ENCODE measurements at places on chromosomes 12 and 14. TPM values are rescaled to one million over a fixed set of nuclear protein-coding genes. Genes with fewer than 3 reads are reported as not detected.
A peak's percentile ranks its signal among the peaks of the same experiment; 100 is the strongest.

- DNase-seq: no peak
These were observed 4.4 kb downstream of the TRMT61A start for GRCh38 chr14:103533137-103533998.

DNA sequence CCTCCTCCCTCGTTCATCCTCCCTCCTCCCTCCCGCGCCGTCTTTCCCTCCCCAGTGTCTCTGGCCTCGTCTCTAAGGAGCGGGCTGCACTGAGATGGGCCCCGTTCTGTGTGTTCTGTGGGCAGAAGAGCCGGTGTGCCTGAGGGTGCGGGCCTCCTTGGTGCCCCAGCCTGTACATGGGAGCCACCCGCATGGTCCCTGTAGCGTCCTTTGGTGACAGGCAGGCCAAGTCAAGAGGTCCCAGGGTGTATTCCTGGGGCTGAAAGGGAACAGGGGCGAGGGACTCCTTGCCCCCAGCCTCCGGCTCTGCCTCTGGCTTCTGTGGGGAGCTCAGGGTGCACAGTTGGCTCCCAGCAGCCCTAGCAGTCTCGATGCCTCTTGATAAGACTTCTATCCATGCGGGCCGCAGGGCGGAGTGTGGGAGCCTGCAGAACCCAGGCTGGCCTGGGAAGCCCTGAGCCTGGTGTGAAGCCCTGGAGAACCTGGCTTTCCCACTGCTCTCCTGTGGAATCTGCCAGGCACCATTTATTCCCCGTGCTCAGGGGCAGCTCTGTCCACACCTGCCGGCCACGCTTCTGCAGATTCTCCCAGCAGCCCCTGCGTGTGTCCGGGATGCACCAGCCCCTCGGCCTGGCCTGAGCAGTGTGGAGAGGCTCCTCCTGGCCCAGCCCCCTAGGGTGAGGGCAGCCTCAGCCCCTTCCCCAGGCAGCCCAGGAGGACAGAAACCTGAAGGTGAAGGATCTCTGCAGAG is 181.3 kb downstream of the KIF26A start:
- DNase-seq: no peak

- DNase-seq: no peak
These were observed 56.3 kb upstream of the PSMA6 start for GRCh38 chr14:35235840-35236239.

DNA sequence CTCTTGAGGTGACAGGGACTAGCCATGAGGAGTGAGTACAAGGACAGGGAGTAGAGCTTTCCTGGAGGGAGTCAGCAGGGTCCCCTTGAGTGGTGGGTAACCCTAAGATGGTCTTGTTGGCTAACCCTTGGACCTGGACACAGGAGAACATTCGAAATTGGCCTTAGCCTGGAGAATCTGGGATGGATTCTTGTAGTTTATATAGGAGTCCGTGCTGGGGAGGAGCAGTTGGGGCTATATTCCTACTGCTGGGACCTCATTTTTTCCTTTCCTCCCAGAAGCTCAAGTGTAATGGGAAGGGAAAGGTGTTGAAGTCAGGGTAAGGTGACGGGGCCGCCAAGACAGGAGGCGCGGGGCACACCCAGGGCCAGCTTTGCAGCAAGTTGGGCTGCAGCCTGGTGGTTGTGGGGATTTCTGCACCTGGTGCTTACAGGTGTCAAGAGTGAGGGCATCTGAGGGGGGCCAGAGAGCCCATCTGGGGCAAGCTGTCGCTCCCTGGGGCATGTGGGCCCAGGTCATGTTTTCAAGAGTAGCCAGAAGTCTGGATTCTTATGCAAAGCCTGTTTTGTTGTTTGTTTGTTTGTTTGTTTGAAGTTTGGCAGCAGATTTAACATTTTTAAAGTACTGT is 5.1 kb downstream of the BCL7A start:
- no peak for DNase-seq

DNA sequence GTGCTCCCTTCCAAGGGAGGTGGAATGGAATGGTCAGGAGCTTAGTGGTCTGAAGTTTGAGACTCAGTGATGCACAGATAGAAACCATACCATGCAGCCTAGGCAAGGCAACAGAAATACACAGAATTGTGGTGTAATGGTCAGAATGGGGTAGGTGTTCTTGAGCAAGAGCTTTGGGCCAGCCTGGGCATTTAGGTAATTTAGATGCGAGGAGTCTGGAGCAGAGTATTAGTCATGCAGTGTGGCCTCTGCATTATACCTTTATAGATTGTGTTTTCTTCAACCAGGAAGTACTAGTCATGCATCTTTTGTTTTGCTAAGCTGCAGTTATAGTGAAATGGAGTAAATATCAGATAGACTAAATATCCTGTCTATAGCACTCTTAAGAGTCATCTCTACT is 118.3 kb downstream of the DAAM1 start:
- DNase-seq: peak; percentile 90

DNA sequence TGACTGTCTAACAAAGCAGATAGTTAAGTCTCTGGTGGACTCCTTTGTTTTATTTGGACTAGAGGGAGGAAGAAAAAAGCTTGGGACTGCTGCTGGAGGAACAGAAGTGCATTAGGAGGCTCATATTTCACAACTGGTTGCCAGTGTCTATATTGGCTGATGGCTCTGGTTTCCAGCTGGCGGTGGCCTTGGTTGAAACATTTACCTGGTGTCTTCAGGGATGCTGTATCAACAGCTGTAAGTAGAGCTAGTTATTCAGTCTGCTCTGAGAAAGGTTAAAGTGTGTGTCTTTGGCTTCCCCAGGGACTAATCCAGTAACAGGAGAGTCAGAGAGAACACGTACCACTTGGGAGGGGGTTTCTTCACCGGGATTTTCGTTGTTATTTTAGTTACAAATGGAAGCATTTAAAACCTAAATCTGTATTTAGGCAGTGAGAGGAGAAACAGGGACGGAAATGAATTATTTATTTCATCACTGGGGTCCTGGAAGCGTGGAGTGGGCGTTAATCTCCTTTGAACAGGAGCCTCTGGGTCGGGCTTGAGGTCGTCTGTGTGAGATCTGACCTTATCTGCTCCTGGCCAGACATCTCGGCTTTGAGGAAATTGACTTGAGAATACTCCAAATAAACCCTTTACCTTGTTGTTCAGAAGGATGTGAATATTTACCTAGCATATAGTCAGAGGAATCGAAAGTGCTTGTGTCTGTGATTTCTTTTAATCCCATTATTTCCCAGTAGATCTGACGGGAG is 149.9 kb downstream of the NRXN3 start:
- no peak for DNase-seq

The L3HYPDH gene
- polyA plus RNA-seq: 27.3 TPM

The TNS2 gene
- polyA plus RNA-seq: 84.5 TPM

The CMTM5 gene
- not detected for polyA plus RNA-seq

The SLC25A21 gene
- 0.98 TPM for polyA plus RNA-seq

GRCh38 chr12:20142316-20142715 is 226.0 kb upstream of the PDE3A start:
- DNase-seq: no peak

DNA sequence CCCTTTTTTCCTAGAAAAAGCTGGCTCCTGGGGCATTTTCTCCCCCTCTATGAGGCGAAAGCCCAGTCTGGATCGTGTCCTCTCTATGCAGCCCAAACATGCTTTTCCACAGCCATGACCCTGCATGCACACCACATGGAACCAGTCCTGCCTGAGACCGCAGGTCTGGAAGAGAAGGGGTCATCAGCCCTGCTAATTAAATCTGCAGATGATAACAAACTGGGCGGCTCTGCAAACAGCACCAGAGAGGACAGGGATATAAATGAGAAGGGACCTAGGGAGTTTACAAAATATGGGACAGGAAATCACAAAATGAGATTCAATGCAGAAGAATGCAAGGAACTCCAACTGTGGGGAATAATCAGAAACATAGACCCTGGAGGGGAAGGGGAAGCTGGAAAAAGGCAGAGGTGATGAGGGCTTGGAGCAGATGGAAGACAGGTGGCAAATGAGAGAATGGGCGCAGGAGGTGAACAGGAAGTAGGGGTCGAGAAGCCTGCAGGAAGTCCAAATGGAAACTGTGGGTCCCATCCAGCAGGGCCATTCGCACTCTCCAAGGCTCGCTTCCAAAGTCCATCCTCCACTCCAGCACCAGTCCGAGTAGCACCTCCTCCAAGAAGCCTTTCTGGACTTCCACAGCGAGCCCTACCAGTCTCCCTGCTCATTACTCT is 76.3 kb downstream of the ANO2 start:
- DNase-seq: peak; percentile 65

The NPAS3 gene
- polyA plus RNA-seq: 0.06 TPM

- peak; percentile 14 for DNase-seq
These were observed 1.9 kb downstream of the TOGARAM1 start for GRCh38 chr14:44963775-44964380.

DNA sequence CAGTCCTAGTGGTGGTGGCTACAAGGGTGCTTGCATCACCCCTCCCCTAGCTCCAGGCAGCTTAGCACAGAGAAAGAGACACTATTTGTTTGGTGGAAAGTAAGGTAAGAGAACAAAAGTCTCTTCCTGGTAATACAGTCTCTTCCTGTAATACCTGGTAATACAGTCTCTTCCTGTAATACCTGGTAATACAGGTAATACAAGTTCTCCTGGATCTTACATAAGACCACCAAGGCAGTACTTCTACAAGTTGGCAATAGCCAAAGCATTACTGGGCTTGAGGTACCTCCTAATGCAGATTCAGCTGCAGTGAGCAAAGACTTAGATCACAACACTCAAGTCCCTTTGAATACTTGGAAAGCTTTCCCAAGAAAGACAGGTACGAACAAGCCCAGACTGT is 77.0 kb downstream of the CATSPERB start:
- DNase-seq: no peak

The SMARCD1 gene
- 94.3 TPM for polyA plus RNA-seq

GRCh38 chr12:112167031-112167461 is 41.7 kb downstream of the TRAFD1 start:
- DNase-seq: no peak

The CLEC4D gene
- not detected for polyA plus RNA-seq

DNA sequence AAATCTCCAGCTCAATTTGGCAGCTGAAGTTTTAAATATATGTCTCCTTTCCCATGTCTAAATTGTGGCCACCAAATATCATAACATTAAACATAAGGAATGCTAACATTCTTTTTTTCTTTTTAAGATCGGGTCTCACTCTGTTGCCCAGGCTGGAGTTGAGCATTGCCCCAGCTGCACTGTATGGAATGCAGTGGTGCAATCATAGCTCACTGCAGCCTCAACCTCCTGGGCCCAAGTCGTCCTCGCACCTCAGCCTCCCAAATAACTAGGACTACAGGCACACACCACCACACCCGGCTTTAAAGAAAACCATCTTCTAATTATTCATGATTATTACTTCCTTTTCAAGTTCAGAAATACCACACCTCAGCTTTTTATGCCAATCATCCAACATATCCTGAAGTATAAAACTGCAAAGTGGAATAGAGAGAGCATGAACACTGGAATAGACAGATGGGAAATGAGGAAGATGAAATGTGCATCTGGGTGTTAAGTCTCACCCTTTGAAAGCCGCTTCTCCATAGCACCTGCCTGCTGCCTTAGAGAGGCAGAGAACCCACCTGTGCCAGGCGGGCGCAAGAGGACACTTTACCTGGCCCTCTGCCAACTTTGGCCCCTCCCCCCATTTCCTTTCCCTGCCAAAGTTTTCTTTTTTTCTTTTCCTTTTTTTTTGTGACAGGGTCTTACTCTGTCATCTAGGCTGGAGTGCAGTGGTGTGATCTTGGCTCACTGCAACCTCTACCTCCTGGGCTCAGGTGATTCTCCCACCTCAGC is 2.8 kb upstream of the EML1 start:
- DNase-seq: no peak

DNA sequence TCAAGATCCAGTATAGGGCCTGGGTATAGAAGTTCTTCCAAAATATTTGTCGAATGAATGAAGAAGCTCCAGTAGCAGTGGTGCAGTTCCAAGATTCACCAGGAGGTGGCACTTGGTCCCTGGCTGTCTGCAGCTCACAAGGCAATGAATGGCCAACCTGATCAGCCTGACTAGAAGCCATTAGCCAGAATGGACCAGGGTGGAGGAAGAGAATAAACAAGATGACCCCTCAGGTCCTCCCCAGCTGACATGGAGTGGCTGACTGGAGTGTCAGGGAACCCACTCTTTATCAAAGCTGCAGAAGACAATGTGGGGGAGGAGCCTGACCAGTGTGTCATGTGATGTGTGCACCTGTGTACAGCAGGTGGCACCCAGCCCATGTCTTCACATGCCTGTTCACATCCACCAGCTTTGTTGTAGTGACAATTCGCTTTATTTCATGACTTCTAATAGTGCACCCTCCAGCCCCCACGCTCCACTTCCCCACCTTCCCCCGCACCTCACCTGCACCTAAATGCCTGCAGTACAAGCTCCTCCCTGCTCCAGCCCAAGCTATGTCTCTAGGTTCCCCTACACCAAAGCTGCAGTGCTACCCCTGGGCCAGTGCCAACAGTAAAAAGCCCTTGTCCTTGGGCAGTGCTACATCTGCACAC is 3.0 kb downstream of the LTBP2 start:
- peak; percentile 89 for DNase-seq

GRCh38 chr12:91562476-91562875 is 379.9 kb upstream of the DCN start:
- DNase-seq: no peak

DNA sequence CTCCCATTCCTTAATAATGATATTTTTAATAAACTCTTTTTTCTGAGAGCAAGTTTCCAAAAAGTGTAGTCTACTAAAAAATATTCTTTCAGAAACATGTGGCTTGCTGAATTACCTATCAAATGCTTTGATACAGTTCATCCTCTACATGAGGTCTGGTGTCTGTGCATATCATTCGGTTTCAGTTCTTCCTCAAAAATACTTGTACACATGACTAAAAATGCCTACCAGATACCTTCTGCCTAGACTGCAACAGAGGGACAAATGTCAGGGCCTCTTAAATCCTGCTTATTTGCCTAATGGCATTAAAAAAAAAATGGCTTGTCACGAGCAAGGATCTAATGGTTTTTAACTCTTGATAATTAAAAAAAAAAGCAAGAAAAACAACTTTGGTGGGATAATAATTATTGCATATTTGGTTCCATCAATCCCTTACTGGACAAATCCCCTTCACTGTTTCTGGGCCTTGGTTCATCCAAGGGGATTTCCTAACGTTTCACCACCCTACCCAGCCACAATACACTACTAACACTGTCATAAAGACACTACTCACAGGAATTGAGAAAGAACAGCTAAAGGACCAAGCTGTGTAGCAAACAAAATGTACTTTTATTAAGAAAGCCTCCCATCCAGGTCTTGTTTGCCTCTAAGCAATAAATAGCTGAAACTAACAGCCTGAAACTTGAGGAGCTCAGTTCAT is 45.7 kb downstream of the PARP11 start:
- no peak for DNase-seq
